A375 (cell line): ENCODE measurements at places on chromosomes 1 and 21. TPM values are rescaled to one million over a fixed set of nuclear protein-coding genes. Genes with fewer than 3 reads are reported as not detected.

Gene IVL
- 0.08 TPM in 1 of 2 replicates, not detected in the other for total RNA-seq

Gene UBQLN4
- total RNA-seq, result 35.8 and 38.4 TPM in 2 replicates

Gene CYB561D1
- 2.9 and 3.1 TPM in 2 replicates for total RNA-seq

Gene MYCBP
- total RNA-seq, result 11.1 and 15.2 TPM in 2 replicates

Gene ANGPTL3
- total RNA-seq, result not detected in 2 replicates

Gene NES
- 47.5 and 50.1 TPM in 2 replicates for total RNA-seq

Gene NHLH2
- 0.26 TPM in 1 of 2 replicates, not detected in the other for total RNA-seq

Gene SPRR2G
- not detected in 2 replicates for total RNA-seq

Gene XCL1
- total RNA-seq, result 0.49 and 0.98 TPM in 2 replicates

Gene S100A3
- total RNA-seq, result 13.9 and 14.8 TPM in 2 replicates

Gene TRIM45
- 2.4 and 5.9 TPM in 2 replicates for total RNA-seq

Gene LRRC71
- not detected in 2 replicates for total RNA-seq

Gene CSMD2
- 0.60 and 0.90 TPM in 2 replicates for total RNA-seq

Gene CDK11B
- total RNA-seq, result 21.3 and 22.3 TPM in 2 replicates

Gene ICOSLG
- 0.26 and 0.27 TPM in 2 replicates for total RNA-seq

Gene CELA3B
- total RNA-seq, result not detected in 2 replicates

Gene KIF17
- total RNA-seq, result 0.40 and 1.1 TPM in 2 replicates

Gene CFHR4
- not detected in 2 replicates for total RNA-seq

Gene IL19
- not detected in 2 replicates for total RNA-seq

Gene VWA5B1
- not detected in 2 replicates for total RNA-seq

Gene PRELP
- total RNA-seq, result not detected in 2 replicates

Gene THEM5
- not detected in 2 replicates for total RNA-seq

Gene NOS1AP
- 4.1 and 4.5 TPM in 2 replicates for total RNA-seq

Gene DYRK1A
- 26.7 and 30.5 TPM in 2 replicates for total RNA-seq

Gene LEMD1
- total RNA-seq, result 6.8 and 8.6 TPM in 2 replicates

Gene RNU1-2
- total RNA-seq, result under 0.01 TPM in 2 replicates

Gene TMEM51
- 2.1 and 3.1 TPM in 2 replicates for total RNA-seq

Gene TMEM54
- 49.9 and 60.8 TPM in 2 replicates for total RNA-seq

Gene ARTN
- total RNA-seq, result 0.34 and 1.4 TPM in 2 replicates

Gene APCS
- total RNA-seq, result not detected in 2 replicates
